ENCODE measurements at places on chromosomes 1 and 21.

DNA sequence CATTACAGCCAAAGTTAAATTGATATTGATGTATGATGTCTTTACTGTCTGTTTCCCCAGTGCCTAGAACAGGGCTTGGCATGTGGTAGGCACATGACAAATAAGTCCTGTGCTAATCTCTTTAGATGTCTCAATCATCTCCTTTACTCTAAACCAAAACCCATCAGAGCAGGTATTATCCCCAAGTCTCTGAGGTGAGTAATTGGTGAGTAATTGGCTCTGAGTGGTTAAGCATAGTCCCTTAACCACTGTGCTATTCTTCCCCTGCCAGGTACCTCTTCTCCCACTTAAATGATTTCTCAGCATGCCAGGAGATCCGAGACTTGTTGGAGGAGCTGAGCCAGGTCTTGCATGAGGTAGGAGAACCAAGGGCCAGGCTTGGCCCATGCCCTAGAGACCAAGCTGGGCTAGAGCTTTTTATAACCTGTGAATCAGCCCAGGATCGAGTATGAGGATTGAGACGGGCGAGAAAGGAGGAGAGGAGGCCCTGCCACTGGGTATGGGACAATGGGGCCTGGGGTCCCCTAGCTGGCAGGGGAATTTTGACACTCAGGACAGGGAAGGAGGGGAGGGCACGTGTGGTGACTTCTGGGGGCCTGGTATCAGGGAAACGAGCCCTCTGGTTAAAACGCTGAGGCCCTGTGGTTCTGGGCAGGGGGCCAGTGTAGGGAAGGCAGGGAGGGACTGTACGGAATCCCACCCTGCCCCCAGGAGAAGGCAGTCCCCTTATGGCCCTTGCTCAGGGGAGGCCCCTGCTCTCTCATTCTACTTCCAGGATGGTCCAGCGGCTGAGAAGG is 4.5 kb downstream of the CNKSR1 start:
- DNase-seq = no peak

- DNase-seq = no peak
These were observed 270.7 kb upstream of the C1orf174 start for GRCh38 chr1:4170548-4171340.

DNA sequence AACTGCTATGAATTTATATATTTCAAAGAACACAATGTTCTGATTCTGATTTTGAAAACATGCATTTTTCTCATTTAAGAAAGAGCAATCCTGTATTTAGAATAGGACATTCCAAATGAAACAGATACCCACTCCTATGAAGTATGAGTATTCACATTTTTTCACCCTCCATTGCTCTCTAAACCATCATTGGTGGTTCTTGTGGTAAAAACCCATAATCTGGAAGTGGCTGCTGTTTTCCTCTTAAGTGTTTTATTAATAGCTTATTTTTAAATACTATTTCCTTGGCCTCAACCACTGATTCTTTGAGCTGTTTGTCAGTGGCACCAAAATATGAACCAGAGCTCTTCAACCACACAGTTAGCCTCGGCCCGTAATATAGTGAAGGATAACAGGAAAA is 60.0 kb upstream of the ADAM30 start:
- DNase-seq = no peak

DNA sequence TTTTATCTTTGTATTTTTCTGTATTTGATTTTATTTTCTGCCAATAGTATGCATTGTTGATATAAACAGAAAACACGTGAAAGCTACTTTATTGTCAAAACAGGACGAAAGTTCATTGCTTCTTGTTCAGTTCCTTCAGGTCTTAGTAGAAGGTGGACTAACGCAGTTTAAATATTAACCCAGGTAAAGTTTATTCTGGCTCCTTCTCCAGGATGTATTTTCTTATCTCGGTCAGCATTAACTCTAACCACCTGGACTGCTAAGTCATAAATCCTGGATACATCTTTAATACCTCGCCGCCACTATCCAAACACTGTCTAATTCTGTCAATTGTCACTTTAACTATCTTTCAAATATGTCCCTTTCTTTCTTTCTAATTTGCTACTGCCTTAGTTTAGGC is 5.7 kb upstream of the SOAT1 start:
- DNase-seq = no peak

DNA sequence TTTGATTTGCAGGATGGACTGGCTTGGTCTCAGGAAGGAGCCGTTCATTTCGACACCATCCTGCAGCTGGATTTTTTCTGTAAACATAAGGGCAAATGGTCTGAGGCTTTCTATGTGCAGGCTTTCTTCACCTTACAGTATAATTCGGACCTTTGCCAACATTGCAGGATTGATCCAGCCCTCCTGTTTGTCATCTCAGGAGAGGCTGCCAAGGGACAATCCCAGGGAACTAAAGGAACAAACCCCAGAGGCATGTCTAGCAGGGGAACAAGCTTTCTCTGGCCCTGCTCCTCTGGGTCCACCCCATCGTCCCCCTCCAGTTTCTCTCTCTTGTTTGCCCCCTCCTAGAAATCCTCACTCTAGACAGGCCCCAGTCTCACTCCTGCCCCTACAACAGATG is 24.8 kb upstream of the GBP6 start:
- DNase-seq = peak; percentile 25

DNA sequence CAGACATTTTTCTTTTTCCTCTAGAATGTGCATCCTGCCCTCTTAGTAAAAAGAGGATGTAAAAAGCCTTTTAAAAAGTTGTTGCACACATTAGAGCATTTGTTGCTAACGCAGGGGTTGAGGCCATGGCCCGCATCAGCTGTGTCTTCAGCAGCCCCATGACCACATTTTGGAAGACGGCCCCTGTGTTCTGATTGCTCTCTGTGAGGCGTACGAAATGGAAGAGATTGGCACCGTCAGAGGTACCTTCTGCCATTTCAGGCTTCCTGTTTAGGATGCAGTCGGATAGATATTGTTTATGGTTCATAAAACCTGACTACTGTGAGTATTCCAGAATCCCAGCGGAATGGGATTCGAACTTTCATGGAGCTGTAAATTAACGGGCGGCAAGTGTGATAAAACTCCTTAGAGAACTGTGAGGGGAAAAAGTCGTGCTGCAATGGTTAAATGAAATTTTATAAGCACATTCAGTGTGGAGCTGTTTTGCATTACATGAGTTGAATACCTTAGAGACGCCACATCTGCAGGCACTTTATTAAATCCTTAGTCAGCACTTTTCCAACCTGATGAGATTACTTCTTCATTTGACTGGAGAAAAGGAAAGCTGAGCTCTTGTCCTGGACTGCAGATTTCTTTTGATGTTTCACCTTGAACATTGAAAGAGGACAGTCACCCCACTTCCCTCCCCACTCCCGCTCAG is 273.9 kb downstream of the TM2D1 start:
- DNase-seq = no peak

DNA sequence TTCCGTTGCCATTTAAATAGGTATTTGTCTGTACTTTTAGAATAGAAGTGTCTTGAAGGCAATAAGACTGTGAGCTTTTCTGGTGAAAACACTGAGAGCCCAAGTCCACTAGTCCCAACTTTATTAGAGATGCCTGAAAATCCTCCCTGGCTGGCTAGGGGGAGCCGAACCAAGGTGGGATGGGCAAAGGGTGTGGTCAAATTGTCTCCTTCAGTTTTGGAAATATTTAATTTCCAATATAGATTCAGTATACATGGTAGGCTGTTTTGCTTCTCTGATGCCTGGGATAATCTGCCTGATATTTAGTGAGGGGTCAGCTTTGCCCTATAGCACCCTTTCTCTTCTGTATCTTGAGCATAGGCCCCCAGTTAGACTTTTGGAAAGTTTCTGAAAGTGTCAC is 3.5 kb downstream of the ROR1 start:
- no peak for DNase-seq

GRCh38 chr21:14956807-14957206 is 108.0 kb downstream of the NRIP1 start:
- DNase-seq = no peak

GRCh38 chr1:109877317-109877771 is 33.3 kb upstream of the CSF1 start:
- peak; percentile 52 for DNase-seq

GRCh38 chr1:207810606-207811295 is 58.9 kb downstream of the CD46 start:
- DNase-seq = no peak

DNA sequence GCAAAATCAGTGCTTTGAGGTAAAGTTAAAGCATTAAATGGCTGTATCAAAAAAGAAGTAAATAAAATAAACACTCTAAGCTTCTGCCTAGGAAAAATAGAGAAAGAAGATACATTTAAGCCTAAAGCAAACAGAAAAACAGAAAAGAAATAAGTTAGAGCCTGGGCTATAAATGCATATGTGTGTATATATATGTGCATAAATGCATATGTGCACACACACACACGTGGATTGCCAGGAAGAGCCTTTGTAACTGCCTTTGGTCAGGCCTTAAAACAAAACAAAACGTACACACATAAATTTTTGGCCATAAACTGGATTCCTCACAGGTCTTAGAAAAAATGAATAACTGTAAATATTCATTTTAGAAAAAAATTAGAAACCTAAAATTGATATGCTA is 925.8 kb downstream of the MRPL39 start:
- DNase-seq = no peak

GRCh38 chr1:244642988-244643387 is 9.9 kb upstream of the DESI2 start:
- DNase-seq = no peak

DNA sequence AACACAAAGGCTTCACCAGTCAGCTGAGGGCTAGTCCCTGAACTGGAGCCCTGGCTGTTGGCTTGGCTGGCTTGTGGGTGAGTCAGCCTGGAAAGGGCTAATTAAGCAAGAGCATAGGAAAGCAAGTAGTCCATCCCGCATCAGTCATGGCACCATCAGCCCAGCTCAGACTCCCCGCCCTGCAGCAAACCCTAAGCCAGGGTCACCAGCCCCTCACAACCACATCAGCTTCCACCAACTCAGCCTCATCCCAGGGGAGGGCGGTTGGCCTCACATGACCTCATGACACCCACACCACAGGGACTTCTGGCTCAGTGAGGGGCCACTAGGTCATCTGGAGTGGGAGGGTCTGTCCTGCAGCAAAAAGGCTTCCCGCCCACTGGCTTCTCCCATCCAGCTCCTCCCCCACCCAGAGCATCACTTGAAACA is 7.0 kb upstream of the SPATC1L start:
- no peak for DNase-seq

- no peak for DNase-seq
These were observed 16.8 kb downstream of the LRP8 start for GRCh38 chr1:53310847-53311681.

GRCh38 chr1:25145775-25146393 is 86.4 kb downstream of the SYF2 start:
- DNase-seq = no peak

DNA sequence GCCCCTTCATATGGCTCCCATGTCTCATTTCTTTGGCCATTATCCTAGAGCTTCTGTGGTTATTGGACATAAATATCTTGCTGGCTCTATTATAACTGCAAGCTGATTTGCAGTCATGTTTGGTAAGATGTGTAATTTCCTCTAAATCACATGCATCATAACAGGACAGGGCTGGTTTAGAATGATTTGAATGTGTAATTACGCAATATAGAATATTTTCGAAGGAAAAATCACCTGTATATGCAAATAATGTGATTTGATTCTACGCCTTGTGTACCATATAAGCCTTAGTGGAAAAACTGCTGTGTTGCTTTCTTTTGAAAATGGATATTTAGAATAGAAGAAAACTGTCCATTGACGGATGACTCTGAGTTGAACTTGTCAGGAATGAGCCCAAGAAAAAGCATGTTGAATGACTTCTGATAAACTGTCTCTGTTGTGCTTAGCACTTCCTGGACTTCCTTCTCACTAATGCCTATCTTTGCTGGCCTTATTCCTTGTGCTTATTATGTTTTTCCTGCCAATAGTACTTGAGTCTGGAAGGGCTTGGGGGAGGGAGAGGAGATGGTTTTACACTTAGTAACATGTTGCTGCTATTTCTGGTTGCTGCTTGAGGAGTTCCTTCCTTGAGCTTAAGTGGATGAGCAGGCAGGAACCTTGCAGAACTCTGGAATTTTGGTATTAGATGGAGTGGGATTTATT is 6.5 kb downstream of the CACHD1 start:
- no peak for DNase-seq
